Activated CD8-positive, alpha-beta T cell treated with anti-CD3 and anti-CD28 coated beads for 36 hours (primary cell): ENCODE measurements at places on chromosomes 6 and 20. TPM values are rescaled to one million over a fixed set of nuclear protein-coding genes. Genes with fewer than 3 reads are reported as not detected.

The PSORS1C2 gene
- not detected for total RNA-seq

DNA sequence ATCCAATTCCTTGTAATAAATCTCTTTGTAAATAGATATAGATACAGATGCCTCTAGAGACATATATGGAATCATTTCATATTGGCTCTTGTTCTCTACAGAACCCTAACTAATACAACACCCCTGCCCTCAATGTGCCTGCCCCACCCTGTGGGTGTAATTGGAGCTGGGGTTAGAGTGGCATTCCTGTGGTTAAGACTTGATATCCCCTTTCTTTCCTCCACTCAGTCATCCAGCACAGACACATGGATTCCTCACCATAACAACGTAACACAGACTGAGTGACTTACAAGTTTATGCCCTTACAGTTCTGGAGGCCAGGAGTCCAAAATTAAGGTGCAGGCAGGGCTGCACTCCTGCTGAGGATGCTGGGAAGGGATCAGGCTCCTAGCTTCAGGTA, 42.8 kb downstream of the C6orf118 start:
- no peak overlapping the region for H3K27ac ChIP-seq
- no peak overlapping the region for H3K4me3 ChIP-seq
- H3K36me3 ChIP-seq: no peaks in the 10 kb centered on the region
- no peak for DNase-seq

DNA sequence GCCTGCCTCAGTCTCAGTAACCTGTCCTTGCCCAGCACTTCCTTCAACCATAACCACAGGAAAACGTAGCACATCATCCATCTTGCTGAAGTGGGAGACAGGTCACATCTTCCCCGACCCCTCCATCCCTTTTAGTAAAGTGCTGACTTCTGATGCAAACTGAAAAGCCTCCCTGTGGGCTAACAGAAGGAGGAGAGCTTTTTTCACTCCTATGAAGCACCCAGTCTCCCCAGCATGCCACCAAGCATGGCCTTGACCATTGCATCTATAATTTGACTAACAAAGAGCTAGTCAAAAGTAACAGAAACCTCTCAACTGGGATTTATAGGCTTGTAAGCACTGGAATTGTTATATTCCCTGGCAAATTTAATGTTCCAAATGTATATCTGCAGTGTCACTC, 288.9 kb upstream of the IRAK1BP1 start:
- no peak overlapping the region for H3K27ac ChIP-seq
- H3K36me3 ChIP-seq: no peaks in the 10 kb centered on the region
- H3K4me3 ChIP-seq: no peak overlapping the region
- DNase-seq: no peak

DNA sequence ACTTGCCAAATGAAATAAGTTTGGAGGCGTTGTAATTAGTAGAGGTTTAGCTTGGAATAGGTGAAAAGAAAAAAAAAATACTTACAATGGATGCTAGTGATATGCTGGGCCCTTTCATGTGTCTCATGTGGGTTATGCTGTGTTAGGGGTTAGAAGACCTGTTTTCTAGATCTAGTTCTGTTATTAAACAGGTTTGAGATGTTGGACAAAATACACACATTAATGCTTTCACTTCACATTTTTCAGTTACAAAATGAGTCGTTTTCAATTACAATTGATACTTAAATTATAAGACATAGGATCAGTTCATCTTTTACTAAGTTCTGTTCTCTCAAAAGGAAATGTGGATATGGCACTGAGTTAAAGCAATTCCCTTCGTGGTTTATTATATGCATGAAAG, 509.8 kb downstream of the EPM2A start:
- no peak overlapping the region for H3K27ac ChIP-seq
- H3K36me3 ChIP-seq: no peaks in the 10 kb centered on the region
- peaks cover 7% of the 10 kb centered on the region for H3K27me3 ChIP-seq
- DNase-seq: no peak
- H3K4me1 ChIP-seq: no peaks in the 10 kb centered on the region
- no peak overlapping the region for H3K4me3 ChIP-seq

DNA sequence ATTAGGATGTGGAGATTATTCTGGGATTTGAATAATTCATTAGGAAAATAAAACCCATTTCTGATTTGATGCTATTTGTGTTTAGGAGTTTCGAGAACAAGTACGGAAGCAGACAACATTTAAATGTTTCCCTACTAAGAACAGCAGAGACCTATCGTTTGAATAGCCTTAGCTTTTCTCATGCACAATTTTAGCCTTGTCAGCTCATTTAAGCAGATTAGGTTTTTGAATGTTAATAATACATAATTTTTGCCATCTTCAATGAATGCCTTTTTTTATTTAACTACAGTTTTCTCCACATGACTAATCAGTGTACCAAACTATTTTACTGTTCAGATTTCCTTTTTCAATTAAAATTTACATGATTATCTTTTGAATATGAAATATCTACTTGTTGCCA, 592.0 kb downstream of the BCKDHB start:
- no peak for DNase-seq
- H3K4me1 ChIP-seq: no peaks in the 10 kb centered on the region
- no peaks in the 10 kb centered on the region for H3K27me3 ChIP-seq
- H3K36me3 ChIP-seq: no peaks in the 10 kb centered on the region
- no peak overlapping the region for H3K4me3 ChIP-seq
- H3K27ac ChIP-seq: no peak overlapping the region

The MAK gene
- total RNA-seq: 0.27 TPM

DNA sequence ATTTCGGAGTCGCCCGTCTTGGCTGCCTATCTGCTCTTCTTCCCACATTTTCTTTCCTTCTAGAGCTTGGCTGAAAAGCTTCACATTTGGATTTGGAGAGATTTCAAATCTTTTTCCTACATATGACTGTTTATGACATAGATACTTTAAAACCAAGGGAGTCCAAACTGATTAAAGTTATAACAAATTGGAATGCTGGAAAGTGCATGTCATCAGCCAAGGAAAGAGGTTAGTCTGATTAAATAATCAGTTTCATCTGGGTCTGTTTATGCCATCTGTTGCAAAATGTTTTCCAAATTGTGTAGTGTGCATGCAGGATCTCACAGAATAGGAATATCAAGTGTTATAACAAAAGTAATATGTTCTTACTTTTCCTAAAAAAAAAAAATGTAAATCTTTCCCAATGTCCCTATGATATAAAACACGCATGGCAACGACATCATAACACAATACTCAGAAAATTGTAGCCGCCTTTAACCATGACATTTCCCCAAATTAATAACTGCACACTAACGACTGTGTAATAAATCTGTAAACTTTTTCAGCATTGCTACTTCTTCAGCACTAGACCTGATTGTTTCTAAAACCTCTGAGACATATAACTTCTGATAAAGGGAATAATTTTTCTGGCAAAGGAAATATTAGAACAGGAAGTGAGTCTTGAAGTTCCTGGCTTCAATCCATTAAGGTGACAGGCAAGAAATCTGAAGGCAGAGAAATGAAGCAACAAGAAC, 230.2 kb upstream of the FOXQ1 start:
- H3K27me3 ChIP-seq: peaks cover 1% of the 10 kb centered on the region
- H3K4me3 ChIP-seq: no peak overlapping the region
- no peak overlapping the region for H3K27ac ChIP-seq
- DNase-seq: no peak

DNA sequence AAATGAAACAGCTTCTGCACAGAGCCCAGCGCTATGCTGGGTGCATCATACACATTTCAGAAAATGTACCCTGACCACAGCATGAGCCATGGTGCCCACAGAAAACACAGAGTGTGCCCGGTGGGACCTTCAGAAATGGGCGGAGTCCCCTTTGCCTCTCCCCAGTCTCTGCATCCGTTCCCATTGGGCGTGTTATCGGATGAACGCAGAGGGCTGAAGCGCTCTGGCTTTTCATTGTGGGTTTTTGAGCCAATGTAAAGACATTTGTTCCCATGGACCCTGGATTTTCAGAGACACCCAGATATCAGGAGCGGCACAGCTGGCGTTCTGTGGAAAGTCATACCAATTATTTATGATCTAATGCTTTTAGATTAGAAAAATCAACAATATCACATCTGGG, 99.8 kb downstream of the DACT2 start:
- H3K27me3 ChIP-seq: peaks cover 3% of the 10 kb centered on the region
- no peak overlapping the region for H3K27ac ChIP-seq
- DNase-seq: no peak
- H3K36me3 ChIP-seq: no peaks in the 10 kb centered on the region
- no peak overlapping the region for H3K4me3 ChIP-seq
- H3K4me1 ChIP-seq: no peaks in the 10 kb centered on the region

The FNDC1 gene
- total RNA-seq: not detected

DNA sequence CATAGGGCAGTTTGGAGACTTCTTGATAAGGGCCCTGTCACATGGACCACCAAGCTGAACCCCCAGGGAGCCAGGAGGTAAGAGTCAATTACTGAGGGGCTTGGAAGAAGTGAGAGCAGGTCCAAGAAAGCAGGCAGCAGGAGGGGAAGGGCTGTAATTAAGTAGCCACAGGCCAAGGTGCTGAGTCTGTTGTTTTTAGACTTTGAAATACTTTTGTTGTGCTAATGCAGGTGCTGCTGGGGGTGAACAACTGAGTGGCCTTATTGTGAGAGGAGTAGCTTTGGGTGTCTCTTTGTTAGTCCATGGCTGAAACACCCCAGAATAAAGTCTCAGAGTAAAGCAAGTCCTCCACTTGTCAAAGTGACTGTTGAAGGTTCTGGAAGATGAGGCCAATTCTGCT, 267.0 kb upstream of the SUPT3H start:
- peaks cover 20% of the 10 kb centered on the region for H3K4me1 ChIP-seq
- no peak overlapping the region for H3K27ac ChIP-seq
- no peaks in the 10 kb centered on the region for H3K36me3 ChIP-seq
- no peak overlapping the region for H3K4me3 ChIP-seq
- no peak for DNase-seq
- peaks cover 4% of the 10 kb centered on the region for H3K27me3 ChIP-seq
